ENCODE measurements at places on chromosomes 16 and 17. TPM values are rescaled to one million over a fixed set of nuclear protein-coding genes. Genes with fewer than 3 reads are reported as not detected.

DNA sequence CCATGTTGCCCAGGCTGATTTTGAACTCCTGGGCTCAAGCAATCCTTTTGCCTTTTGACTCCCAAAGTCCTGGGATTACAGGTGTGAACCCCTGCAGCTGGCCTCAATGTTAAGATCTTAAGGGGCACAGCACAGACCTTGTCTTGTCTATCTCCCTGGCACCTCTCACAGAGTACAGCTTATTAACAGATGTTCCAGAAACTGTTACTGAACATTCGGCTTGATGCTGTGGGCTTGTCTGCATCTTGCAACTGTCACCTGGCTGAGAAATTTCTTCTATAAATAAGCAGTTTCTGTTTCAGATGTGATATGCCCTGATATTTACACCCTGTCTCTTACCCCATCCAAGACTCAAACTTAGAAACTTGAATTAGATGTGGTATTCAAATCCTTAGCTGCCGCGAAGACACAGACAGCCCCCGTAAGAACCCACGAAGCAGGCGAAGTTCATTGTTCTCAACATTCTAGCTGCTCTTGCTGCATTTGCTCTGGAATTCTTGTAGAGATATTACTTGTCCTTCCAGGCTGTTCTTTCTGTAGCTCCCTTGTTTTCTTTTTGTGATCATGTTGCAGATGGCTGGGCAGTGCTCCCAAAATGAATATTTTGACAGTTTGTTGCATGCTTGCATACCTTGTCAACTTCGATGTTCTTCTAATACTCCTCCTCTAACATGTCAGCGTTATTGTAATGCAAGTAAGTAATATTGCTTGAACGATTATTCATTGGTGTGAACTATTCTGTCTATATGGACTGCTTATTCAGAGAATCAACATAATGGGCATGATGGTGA lies at the start of gene TNFRSF17:
TSS of gene TNFRSF17 (plus strand) at position 450 of the 791 bp plus-strand sequence. CDS start at position 565, 115 bp downstream.
- DNase-seq = no peak
- no peaks in the 10 kb centered on the region for H3K36me3 ChIP-seq
- H3K27ac ChIP-seq = no peak within 1 kb of the TSS
- no peaks in the 10 kb centered on the region for H3K27me3 ChIP-seq
- no peak within 1 kb of the TSS for H3K4me3 ChIP-seq

- H3K27me3 ChIP-seq = no peaks in the 10 kb centered on the region
- H3K4me3 ChIP-seq = no peak overlapping the region
- no peaks in the 10 kb centered on the region for H3K36me3 ChIP-seq
- DNase-seq = no peak
- H3K27ac ChIP-seq = no peak overlapping the region
Measured at GRCh38 chr16:48914070-48914469, 304.1 kb upstream of the N4BP1 start.

The PRDM7 gene
- not detected for total RNA-seq

The KRTAP16-1 gene
- total RNA-seq = not detected
